Adipose tissue (tissue), 3 donors: ENCODE measurements at places on chromosomes 16 and 17. TPM values are rescaled to one million over a fixed set of nuclear protein-coding genes. Genes with fewer than 3 reads are reported as not detected.

Gene CDH1
- 69.4 TPM for polyA plus RNA-seq

Gene KRTAP1-1
- not detected for polyA plus RNA-seq

Gene IL17C
- polyA plus RNA-seq, result not detected

Gene EME1
- polyA plus RNA-seq, result 0.25 TPM

Gene RBFOX1
- not detected for polyA plus RNA-seq

Gene SP2
- polyA plus RNA-seq, result 15.7 TPM

Gene NPIPA7
- 20.5 TPM for polyA plus RNA-seq

Gene KCNJ12
- polyA plus RNA-seq, result 0.51 TPM

Gene GJD3
- polyA plus RNA-seq, result not detected

Gene NATD1
- polyA plus RNA-seq, result 12.8 TPM

Gene SCARF1
- polyA plus RNA-seq, result 3.8 TPM

Gene TSPOAP1
- polyA plus RNA-seq, result 5.3 TPM

Gene CDH13
- 7.7 TPM for polyA plus RNA-seq

Gene PLLP
- 12.2 TPM for polyA plus RNA-seq

Gene CEP295NL
- polyA plus RNA-seq, result 0.03 TPM

Gene ABCA8
- polyA plus RNA-seq, result 22.9 TPM

Gene KRT33B
- polyA plus RNA-seq, result not detected

Gene E4F1
- polyA plus RNA-seq, result 19.3 TPM

Gene CD68
- polyA plus RNA-seq, result 111 TPM

Gene PLXDC1
- 10.7 TPM for polyA plus RNA-seq

Gene CCL23
- polyA plus RNA-seq, result 0.66 TPM

Gene ZSCAN32
- polyA plus RNA-seq, result 4.5 TPM

Gene CHTF18
- 12.6 TPM for polyA plus RNA-seq

Gene TNP2
- not detected for polyA plus RNA-seq

Gene ITPRIPL2
- 7.7 TPM for polyA plus RNA-seq

Gene OR1A1
- not detected for polyA plus RNA-seq
